DND-41 (cell line): ENCODE measurements at places on chromosomes 3 and 15.

DNA sequence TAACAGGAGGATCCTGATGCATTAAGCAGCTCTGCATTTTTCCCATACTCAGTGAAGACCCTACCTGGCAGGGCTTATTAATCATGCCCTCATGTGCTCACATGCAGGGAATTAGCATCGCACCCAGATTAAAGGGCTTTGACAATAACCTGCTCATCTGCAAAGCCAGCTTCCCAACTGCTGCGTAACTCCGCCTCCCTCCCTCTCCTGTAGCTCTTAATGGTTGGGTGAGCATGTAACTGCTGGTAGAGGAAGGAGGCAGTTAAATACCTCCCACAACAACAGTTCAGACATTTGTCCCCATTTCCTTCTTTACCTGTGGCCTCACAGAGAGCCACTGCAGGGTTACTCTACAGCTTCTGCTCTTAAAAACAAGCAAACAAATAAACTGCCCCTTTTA is 203.6 kb upstream of the WNT5A start:
- DNase-seq: no peak

DNA sequence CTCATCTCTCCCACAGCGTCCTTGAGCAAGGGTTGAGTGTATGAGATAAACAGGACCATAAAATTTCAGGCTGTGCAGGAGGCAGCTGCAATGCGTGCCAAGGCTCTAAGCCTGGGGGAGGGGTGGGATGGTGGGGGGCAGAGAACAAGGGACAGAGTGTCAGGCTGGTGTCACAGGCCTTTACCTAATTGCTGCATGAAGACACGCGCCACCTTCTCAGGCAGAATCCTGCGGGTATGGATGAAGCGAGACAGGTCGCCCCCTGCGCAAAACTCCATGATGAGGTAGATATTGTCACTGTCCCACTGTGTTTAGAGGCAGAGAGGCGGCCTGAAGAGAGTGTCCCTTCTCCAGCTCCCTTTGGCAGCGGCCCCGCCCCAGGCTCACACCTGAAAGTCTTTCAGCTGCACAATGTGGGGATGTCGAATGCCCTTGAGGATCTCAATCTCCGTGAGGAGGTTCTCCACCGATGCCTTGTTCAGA is 1.0 kb downstream of the ULK3 start:
- DNase-seq: no peak

DNA sequence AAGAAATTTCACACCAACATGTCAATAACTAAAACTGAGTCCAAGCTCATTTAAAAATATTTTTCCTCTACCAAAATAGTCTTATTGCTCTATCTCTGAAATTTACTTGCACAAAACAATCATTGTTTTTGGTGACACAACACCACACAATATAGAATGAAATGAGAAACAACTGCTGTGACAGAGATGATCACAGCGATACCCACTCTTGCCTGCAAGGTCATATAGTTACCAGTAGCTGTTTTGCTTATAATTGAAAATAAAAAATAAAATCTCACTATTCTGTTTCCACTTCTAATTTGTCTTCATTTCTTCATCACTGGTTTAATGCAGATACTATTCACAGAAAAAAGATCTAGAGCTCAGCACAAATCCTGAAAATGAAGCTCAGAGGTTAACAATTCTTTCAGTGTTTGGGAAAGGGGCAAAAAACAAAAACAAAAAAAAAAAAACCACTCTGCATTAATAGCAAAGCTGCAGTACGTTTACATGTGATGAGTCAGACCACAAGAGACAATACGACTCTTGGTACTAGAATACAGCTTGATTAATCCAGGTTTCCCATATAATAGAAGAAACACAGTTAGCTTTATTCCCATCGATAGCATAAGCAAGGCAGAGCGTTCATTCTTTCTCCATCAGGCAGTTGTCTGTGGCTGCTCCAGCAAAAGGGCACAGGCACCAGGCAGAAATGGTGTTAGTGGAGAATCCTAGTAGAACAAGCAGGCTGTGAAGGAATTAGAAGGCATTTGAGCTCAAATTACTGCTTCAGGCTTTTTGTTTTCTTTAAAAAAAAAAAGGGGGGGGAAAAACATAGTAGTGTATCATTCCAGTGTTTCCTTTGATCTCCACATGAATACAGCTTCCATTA is 773 bp downstream of the ANKRD28 start:
- DNase-seq: peak; percentile 28

GRCh38 chr3:28601291-28601690 is 252.7 kb upstream of the AZI2 start:
- DNase-seq: no peak

DNA sequence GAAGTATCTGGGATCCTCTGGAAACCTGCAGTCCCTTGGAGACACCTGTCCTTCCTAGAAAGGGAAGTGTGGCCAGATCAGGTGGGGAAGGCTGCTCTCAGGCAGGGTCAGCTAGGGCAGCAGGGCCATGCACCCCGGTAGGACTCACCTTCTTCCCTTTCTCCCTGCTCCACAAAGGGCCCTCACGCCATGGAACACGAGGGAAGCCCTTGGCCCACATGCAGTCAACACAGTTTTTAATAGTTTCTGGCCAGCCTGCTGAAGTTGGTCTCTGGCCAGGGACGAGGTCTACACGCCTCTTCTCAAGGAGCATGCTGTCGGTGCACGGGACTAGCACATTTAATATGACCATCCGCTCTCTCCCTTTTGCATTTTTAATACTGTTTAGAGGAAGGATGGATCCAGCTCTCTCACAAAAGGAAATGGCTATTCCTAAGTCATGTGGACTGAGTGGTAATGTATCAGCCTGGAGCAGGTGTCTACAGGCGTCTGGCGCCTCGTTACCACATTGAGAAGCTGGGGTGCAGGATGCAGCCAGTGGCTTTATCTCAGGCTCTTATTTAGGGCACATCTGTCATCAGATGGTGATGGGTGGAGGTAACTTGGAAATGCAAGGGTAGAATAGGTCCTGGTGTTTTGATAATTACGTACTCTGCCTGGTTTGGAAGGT is 153.9 kb downstream of the KLF13 start:
- DNase-seq: no peak

DNA sequence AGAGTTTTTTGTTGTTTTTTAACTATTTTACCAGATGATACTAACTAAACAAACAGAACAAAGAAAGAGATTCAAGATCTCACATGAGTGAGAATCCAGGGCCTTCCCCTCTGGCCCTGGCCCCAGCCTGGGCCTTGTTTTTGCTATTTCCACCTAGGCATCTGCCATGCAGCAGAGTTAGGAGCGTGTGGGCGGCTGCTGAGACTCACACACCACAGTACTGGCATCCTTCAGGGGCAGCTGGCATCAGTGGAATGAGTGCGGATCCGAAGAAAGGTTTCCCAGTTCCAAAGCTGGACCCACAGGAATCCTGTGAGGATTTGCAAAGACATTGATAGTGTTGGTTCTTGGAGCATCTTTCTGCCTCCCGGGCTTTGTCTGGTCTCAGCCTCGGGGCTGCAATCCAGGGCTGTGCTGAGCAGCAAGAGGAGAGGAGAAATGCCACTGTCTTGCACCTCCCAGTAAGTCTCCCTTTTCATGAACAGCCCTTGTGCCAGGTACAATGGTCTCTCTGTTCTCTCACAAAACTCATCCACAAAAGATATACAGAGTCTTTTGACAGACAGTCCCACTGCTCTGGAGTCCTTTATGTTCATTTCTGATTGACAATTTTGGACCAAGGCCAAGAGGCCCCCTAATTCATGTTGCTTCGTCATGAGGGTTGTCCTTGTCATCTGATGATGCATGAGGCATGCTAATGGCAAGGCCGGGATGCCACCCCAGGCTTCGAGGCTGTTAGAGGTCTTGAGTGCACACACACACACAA is 46.6 kb downstream of the APH1B start:
- no peak for DNase-seq

DNA sequence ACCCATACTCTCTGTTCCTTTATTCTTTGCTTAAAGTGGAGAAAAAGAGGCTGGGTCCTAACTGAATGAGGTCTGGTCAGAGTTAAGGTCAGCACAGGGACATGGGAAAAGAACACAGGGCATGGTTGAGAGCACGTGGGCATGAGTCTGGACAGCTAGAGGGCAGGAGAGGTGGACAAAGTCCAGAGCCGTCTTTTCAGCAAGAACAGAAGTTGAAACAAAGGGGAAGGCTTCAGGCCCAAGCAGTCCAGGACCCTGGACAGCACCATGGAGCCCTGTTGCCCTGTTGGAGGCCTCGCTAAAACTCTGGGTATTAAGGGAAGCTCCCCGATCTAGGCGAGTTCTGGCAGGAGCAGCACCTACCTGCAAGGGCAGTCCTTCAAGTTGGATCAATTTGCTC is 50.7 kb downstream of the XYLB start:
- DNase-seq: peak; percentile 46

DNA sequence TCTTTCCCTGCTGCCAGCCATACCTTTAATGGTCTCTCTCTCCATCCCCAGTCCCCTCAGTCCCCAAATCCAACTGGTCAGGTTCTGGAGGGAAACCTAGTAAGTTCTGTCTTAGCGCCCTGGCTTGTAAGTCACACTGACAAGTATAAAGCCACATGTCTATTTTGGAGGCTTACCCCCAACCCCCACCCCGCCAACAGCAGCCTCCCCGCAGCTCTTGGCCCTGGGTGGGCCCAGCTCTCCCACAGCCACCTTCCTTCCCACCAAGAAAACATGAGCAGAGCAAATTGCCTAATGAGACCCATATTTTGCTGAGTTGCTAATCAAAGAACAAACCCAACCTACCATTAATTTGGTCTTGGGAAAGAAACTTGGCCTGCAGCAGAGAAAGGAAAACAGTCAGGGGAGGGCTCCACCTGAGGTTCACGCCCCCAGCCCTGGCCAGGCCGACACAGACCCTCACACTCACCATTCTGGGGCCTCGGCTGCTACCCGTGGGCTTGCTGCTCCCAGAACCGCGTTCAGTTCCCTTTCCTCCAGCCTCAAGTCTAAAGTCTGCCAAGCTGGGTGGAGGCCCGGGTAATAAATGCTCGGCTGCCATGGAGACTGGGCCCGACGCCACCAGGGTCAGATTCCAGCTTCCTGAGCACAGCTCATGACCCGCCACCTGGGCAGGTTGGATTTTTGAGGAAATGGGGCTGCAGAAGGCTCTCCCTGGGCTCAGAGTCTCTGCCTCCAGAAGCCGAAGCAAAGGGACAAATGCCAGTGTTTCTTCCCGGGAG is at the start of gene CALML4:
CALML4 (minus strand) TSS at position 557 of the 782 bp plus-strand sequence; CDS start at position 472, 85 bp downstream.
- DNase-seq: no peak

- DNase-seq: no peak
Measured at GRCh38 chr3:160372780-160373179, 26.2 kb downstream of the IFT80 start.

DNA sequence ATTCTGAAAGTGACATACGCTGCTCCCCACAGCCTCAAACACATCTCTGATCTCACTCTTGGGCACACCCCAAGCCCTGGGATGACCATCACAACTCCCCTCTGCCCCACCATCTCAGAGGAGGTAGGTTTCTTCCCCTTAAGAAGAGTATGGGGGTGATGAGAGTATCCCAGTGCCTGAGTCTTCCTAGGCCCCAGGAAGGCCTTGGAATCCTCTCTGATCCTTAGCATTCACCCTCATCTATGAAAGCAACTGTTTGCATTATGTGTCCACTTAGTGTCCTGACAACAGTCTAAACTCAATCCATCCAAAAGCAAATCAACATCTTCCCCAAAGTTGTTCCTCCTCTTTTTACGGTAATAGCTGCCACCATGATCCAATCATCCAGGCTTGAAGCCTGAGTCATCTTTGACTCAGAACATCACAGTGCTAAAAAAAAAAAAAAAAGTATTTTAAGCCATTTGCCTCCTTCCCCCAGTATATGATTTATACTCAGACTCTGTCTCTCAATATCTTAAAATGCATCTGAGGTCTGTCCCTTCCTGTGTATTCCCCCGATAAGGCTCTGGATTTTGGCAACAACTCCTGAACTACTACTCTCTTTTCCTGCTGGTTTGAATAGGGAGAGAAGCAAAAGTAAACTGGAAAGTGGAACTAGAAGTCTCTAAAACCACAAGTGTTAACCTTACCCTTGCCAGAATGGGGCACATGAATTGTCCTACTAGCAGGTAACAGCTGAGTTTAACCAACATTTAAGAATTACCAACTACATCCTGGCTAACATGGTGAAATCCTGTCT is 22.5 kb downstream of the POPDC2 start:
- no peak for DNase-seq

DNA sequence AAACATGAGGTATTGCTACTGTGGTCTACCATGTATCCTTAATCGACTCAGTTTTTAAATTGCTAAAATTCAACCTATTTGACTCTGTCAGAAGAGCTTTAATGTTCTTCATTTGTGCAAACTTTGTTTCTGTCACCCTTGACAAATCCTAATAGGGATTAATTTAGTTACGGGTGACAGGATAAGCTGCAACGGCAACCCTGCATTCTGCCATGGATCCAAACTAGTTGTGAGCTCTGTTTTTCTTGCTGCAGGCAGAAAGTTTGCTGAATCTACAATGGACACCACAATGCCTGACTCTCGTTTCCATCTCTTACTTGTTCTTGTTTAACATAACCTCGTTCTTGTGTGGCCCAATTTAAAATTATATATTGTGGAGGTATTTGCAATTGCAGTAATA is 352.3 kb downstream of the ROBO2 start:
- no peak for DNase-seq

GRCh38 chr3:60585918-60586317 is 665.3 kb downstream of the FHIT start:
- DNase-seq: no peak

GRCh38 chr3:138078096-138078495 is 37.3 kb downstream of the DZIP1L start:
- no peak for DNase-seq

GRCh38 chr3:102661707-102662497 is 227.1 kb downstream of the ZPLD1 start:
- DNase-seq: no peak

DNA sequence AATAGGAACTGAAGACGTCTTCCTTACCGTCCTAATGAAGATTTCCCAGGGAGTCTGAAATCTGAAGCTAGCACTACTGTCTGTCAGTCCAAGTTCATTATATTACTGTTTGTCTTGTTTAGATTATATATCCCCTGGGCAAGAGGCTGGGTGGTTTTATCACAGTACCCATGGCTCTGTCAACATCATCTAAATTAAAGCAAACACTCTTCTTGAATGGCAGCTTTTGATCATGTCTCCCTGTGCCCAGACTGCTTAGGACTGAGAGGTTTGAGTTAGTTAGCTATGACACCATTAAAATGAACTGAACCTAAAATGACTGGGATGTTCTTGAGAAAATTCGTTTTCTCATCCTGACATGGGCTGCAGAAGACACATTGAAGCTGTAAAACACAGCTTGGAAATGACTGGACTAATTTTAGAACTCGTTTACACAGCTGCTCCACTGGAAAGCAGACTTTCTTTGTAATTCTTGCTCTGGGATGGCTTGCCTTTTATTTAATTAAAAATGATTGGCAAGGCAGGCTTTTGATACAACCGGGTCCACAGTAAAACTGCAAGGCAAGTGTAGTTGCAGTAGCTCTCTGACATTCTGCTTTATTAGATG is 243.5 kb downstream of the MFSD1 start:
- no peak for DNase-seq
